KG1 (cell line): ENCODE measurements at places on chromosomes 11 and 22.

DNA sequence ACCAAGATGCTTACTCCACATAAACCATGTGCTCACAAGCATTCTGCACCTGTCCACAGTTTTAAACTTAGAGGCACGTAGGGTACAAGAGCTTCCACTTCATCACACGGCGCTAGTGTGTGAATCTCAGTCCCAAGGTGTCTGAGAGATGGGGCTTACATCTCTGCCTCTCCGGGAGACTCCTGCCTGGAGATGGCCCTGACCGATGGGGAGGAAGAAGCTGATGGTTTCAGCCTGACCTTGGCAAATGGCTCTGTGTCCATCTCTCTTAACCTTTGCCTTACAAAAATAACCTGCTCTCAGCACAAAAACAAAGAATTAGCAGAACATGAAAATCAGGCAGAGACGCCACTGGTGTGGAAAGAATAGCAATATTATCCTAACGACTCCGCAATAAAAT, 559.3 kb upstream of the B3GAT1 start:
- no peak for DNase-seq

GRCh38 chr11:84829162-84829561, 798.0 kb downstream of the DLG2 start:
- DNase-seq = no peak

DNA sequence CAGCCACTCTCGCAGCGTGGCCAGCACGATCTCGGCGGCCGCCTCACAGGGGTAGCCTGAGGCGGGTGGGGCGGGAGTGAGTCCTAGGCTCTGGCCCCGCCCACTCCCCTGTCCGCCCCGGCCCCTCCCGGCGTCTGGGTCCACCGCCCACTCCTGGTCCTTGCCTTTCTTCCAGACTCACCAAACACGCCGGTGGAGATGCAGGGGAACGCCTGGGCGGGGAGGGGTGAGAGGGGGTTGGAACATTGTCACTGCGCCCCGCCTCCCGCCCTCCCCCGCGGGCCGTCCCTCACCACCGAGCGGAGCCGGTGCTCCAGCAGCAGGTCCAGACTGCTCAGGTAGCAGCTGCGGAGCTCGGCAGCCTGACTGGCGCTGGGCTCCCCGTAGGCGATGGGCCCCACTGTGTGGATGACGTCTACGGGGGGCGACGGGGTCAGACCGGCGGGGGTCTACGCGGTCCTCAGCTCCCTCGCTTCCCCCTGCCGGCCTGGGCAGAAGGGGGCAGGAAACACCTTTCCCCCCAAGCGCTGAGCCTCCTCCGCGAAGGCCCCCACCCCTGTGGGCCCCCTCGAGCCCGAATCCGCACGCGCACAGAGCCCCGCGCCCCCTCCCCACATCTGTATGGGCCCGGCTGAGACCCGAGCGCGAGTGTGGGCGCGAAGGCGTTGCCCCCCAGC, 13.2 kb downstream of the OTUB1 start:
- DNase-seq = no peak

DNA sequence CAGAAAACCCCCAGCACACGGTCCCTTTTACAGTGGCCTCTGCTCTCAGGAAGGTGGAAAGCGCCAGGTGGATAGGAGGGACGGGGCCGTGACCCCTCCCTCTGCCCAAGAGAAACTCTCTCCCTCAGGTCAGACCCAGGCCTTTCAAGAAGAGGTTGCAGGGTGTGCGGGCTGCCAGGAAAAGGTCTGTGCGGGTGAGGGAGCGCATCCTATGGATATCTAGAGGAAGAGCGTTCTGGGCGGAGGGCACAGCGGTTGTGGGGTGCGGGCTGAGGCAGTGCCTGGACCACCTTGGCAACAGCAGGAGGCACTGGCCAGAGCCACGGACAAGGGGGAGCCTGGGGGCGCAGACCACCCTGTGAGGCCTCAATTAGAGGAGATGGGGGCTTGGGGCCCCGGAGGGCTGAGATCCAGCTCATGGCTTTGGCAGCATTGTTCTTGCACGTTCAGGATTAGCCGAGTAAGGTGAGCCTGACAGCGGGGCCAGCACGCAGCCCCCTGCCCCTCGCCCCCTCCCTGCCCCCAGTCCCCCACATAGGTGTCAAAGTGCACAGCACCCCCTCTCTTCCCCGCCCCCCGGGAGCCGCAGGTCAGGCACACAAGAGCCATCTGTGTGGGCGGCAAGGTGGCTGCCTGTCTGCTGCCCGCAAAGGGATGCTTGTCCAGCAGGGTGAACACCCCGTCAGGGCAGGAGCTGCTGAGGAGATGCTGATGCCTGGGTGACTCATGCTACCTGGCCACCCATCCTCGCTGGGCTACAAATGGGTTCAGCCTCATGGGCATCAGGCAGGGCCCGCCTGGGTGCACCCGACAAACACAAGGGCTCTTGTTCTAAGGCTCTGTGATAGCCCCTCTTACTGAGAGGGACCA, 92.8 kb upstream of the KCNQ1OT1 start:
- DNase-seq = no peak

DNA sequence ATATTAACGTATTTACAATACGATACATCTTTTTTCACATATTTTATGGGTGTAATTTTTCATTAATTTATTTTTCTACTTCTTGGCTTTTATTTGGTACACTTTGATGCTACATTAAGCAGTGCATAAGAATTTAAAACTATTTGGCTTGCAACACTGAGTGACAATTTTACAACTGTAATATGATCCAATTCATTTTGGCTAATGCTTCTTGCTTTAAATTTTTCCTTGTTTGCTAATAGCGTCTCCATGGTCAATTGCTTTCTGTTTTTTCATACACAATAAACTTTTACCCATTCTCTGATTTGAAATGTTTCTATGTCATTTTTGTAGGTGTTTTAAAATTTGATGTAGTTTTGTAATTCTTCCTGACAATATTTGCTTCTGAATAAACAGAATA, 773.2 kb downstream of the FAM181B start:
- no peak for DNase-seq

- DNase-seq = no peak
These were observed 555.9 kb downstream of the MIAT start for GRCh38 chr22:27213294-27213693.

- DNase-seq = no peak
These were observed 42.6 kb upstream of the SHANK2 start for GRCh38 chr11:71294846-71295600.

DNA sequence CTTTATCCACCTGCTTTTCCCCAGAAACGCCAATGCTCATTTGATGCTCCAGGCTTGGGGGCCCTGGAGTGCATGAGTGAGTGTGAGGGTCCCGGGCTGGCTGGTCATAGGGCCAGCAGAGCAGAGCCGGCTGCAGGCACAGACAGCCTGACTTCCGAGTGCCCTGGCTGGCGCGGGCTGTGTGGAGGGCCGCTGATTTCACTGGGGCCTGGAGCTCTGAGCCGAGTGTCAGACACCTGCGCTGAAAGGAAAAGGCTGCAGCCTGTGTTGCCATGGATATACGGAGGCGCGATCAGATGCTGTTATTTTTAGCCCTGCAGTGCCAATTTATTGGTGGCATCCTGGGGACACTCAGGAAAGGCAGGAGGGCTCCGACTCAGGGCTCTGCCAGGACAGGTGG, 87.6 kb downstream of the ST3GAL4 start:
- DNase-seq = no peak

GRCh38 chr22:36922711-36923110, 9.3 kb downstream of the CSF2RB start:
- DNase-seq = no peak

- DNase-seq = no peak
These were observed 181.4 kb downstream of the DBX1 start for GRCh38 chr11:19978668-19979518.

DNA sequence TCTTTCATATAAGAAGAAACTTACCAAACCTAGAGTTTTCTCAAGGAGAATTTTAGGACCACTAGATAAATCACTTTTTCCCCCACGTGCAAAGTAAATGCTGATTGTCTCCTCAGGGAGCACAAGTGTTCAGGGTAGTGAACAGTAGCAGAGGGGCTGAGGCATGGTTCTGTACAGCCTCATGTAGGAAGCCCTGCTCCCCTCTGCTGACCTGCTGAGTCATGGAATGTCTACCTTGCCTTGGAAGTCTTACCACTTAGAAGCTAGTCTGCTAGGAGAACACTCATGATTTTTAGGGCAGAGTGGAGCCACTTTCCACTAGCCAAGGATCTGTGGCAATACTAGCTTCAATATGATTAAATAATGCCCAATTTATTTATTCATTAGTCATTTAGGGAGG, 2120.6 kb upstream of the RAG2 start:
- DNase-seq = no peak

DNA sequence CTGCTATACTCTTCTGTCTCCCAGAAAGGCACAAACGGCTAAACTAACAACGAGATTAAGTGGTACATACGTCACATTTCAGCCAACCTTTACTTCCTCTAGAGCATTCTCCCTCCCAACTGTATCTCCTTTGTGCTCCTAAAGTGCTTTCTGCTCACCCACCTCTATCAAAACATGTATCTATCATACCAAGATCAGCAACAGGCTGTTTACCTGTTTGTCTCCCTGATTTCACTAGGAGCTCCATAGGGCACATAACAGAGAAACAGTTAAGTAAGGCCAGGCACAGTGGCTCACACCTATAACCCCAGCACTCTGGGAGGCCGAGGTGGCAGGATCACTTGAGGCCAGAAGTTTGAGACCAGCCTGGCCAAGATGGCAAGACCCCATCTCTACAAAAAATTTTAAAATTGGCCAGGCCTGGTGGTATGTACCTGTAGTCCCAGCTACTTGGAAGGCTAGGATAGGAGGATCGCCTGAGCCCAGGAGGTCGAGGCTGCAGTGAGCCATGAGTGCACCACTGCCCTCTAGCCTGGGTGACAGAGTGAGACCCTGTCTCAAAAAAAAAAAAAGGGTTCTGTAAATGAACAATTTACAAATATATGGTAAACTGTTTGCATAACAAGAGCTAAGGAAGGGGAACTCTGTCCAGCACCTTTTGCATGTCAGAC, 2.8 kb downstream of the NDUFC2 start:
- no peak for DNase-seq

DNA sequence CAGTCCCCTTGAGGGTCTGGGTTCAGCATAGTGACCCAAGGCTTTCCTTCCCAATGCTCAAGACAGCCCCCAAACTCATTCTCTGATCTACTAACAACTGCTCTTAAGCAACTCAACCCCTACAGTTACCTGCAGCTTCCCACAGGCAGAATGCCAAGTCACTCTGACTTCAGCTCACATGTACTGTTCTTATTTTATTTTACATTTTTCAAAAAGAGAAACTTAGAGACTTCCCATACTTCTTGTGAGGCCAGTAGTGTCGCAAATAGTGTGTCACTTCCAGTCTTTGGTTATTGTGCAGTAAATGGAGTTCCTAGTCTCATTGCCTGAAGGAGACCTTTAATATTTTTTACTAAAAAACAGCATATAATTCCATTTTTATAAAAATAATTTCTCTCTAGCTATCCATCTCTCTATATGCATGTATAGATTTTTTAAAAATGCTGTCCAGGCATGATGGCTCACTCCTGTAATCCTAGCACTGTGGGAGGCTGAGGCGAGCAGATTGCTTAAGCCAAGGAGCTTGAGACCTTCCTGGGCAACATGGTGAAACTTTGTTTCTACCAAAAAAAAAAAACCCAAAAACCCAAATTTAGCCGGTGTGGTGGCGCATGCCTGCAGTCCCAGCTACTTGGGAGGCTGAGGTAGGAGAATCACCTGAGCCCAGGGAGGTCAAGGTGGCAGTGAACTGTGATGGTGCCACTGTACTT, 41.8 kb downstream of the ENTHD1 start:
- no peak for DNase-seq

DNA sequence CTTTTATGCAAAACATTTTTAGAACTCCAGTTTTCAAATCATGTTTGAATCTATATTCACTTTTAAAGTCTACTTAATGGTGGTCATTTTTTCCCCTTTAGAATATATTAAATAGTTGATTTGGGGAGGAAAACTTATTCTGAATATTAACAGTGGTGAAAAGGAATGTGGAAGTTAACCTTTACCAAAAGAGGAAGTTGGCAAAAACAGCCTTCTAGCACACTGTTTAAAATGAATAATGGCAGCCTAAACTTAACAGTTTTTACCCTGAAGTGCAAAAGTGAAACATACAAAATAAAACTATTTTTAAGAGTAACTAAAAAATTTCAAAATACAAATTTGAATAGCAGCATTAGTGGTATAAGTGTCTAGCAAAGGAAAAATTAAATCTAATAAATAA, 86.4 kb downstream of the GRK3 start:
- DNase-seq = peak; percentile 27

GRCh38 chr22:36464715-36465231, 16.7 kb downstream of the TXN2 start:
- DNase-seq = no peak

GRCh38 chr11:134055029-134055428, 13.8 kb upstream of the JAM3 start:
- no peak for DNase-seq

DNA sequence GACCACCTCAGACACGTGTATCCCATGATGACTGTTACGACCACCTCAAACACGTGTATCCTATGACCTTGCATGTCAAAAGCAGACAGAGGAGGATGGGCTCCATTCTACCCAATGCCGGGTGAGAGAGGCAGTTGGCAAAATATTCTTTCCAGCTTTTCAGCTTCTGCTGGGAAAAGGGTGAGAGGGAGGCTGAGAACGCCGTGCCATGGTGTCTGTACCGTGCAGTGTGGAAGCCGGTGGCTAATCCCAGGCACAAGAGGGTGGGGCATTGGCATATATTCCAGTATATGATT, 1478.4 kb downstream of the TBC1D22A start:
- no peak for DNase-seq

- no peak for DNase-seq
These were observed 4.4 kb downstream of the TOLLIP start for GRCh38 chr11:1305063-1305495.

DNA sequence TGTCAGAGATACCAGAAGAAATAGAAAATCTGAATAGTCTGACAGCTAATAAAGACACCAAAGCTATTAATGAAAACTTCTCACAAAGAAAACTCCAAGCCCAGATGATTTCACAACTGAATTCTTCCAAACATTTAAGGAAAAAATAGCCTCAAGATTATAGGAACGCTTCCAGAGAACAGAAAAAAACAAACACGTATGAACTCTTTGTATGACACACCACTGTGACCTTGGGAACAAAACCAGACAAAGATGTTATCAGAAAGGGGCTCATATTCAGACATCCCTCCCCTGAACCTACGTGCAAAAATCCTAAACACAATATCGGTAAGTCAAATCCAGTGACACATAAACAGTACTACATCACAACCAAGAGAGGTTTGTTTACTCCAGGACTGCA, 23.5 kb downstream of the CERK start:
- DNase-seq = no peak

DNA sequence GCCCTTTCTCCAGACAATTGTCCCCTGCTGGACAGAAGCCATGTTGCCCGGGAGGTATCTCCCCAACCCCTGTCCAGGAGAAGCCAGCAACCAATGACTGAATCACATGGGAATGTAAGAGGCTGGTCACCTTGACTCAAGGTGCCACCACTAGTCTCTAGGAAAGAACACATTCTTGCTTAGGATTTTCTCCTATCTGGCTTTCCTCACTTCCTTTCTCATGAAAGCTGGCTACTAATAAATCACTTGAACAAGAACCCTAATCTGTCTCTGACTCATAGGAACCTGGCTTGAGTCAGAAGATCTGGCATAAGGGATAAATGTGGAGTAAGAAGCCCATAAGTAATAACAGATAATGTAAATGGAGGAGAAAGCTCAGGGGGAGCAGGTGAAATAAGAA, 101.4 kb upstream of the C11orf87 start:
- DNase-seq = no peak
